IPS DF 19.7 (cell line): ENCODE measurements at places on chromosomes 13 and 19.

- no peak for DNase-seq
Measured at GRCh38 chr13:81058211-81058915, 717.4 kb upstream of the SPRY2 start.

DNA sequence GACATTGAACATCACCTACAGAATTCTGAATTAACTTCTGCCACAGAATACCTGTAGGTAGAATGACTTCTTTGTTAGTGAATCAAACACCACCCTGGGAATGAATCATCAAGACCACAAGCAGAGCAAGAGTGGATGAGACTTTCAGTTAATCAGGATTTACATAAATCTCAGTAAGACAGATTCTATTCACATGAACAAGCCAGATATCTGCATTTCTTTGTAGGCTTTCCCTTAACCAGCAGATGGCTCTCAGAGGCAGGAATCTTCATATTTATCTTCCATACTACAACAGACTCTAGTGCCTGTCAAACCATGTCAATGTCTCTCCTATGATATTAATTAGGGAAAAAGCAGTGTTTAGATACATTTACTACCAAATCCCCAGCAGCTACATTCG, 412.1 kb downstream of the KLF12 start:
- peak; percentile 45 for DNase-seq

DNA sequence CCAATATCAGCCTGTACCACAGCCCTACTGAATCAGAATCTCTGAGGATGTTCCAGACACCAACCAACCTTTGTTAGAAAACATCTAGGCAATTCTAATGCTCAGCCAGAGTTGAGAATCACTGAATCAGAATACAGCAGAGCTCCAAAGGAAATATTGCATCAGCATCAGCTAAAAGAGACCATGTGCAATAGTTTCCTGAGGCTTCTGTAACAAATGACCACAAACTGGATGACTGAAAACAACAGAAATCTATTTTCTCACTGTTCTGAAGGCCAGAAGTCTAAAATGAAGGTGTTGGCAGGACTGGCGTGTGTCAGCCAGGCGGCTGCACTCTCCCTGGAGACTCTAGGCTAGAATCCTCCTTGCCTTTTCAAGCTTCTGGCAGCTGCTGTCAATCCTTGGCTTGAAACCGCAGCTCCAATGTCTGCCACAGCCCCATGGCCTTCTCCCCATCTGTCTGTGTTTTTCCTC, 1.2 kb upstream of the DCT start:
- DNase-seq, result no peak

DNA sequence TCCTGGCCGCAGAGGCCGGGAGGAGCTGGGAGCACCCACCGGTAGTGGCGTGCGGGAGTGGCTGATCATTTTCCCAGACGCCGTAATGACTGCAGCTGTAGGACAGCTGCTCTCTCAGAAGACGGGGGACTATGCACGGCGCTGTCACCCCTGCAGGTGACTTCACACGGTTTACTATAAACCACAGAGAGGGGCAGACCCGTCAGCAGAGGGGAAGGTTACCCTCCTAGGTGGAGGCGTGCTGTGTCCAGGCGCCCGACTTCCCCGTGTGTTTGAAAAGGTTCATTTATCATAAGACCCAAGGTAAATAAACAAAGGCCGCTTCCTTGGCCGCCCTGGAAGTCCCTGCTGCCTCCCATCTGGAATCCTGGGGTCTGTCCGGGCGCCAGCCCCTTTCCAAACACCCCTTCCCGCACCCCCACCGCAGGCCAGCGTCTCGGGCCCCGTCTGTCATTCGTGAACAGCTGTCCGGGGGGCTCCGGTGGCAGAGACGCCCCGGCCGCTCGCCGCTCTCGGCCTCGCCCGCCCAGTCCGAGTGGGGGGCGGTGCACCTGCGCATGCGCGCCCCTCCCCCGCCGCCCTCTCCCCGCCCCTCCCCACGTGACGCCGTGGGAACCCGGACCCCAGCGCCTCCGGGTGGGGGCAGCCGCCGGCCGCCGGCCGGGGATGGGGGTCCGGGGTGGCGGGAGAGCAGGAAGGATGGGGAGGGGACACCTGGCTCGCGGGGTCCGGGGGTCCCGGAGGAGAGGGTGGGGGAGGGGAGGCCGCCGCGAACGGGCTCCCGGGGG, 915 bp downstream of the SHC2 start:
- no peak for DNase-seq

DNA sequence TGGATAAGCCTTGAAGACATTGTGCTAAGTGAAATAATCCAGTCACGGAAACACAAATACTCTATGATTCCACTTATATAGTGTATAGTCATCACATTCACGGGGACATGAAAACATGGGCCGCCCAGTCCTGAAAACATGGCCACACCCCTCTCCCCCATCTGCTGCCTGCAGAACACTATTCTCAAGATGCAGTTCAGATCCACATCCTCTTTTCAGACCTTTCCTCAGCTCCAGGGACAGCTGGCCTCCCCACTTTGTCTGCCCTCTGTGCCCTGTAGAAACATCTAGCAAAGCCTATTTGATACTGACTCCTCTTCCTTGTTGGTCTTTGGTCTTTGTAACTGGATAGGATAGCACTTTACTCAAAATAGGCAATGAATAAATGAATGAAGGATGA, 8.3 kb downstream of the RFX2 start:
- no peak for DNase-seq

GRCh38 chr19:38429055-38429810, 3.2 kb upstream of the RASGRP4 start:
- no peak for DNase-seq

DNA sequence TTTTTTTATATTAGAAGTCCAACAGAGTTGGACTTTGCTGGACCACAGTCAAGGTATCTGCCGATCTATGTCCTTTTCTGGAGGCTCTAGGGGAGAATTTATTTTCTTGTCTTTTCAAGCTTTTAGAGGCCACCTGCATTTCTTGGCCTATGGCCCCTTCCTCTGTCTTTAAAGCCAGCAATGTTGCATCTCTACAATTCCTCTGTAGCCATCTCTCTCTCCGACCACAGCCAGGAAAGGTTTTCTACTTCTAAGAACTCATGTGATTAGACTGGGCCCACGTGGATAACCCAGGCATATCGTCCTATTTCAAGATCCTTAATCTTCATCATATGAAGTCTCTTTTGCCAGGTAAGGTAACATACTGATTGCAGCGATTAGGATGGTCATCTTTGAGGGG, 43.5 kb upstream of the RGCC start:
- DNase-seq, result no peak
